ENCODE measurements at places on chromosomes 2 and 18.

GRCh38 chr2:11007331-11008264, 95.9 kb downstream of the KCNF1 start:
- no peak for DNase-seq

DNA sequence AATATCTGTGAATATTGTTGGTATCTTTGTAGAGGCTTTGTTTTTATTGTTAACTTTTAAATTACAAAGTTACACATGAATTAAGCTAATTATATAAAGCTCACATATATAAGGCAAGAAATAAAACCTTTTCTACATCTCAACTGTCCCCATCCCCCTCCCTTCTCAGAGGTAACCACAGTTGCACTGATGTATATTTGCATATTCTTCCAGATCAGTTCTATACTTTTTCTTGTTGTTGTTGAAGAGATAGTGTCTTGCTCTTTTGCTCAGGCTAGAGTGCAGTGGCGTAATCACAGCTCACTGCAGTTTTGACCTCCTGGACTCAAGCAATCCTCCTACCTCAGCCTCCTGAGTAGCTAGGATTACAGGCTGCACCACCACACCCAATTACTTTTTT, 36.0 kb upstream of the CDC42EP3 start:
- peak; percentile 15 for DNase-seq

DNA sequence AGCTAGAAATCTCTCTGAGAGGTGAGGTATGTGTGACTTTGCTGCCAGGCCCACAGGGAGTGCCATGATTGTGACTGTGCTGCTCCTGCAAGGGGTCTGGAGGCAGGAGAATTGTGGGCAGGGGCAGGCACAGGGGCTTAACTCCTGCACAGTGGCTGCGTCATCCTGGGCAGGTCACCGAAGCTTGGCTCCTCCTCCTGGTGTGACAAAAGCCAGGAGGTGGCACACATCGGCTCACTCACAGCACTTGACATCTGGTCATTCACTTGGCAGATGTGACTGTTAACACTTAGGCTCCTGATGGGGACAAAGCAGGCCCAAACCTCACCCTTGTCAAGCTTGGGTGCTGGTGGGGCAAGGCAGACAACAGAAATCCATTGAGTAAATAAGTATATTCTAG, 36.4 kb upstream of the GLI2 start:
- DNase-seq: no peak

- no peak for DNase-seq
Measured at GRCh38 chr2:113891265-113891959, 1.5 kb downstream of the ACTR3 start.

DNA sequence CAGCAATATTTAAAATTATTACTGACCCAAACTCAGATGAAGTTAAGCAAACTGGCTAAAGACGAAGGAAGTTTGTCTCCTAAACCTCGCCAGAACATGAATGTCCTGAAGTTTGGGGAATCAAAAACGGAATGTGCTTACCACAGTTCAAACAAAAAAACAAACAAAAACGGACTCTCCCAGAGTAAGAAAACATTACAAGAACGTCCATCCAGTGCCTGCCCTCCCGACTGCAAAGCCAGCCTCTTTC, 1.1 kb downstream of the KANSL1L start:
- no peak for DNase-seq

- no peak for DNase-seq
Measured at GRCh38 chr18:48417985-48418384, 8.8 kb upstream of the ZBTB7C start.

GRCh38 chr2:124193706-124194105, 168.6 kb downstream of the CNTNAP5 start:
- no peak for DNase-seq

DNA sequence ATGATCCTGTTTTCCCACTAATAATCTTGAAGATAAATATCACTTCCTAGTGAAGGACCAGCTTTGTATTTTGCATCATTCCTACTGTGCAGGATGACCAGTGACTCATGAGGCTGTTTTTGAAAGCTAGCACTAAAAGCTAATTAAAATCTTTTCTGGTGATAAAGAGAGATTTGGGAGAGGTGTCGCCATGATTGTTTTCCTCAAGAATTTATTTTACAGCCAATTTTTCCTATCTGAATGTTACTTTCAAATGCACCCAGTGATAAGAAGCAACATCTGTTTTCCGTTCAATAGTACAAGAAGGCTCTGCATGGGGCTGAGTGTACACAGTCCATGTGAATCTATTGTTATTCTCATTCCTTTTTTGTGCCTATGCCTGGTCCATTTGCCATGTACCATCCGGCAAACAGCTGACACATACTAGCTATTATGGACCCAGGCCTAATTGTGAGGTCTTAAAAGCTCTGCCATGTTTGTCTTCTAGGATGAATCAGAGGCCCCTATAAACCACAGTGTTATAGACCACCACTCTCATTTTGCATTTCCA, 28.4 kb downstream of the MEIS1 start:
- DNase-seq: no peak

- DNase-seq: peak; percentile 52
Measured at GRCh38 chr2:240232961-240233884, 92.8 kb upstream of the OTOS start.

DNA sequence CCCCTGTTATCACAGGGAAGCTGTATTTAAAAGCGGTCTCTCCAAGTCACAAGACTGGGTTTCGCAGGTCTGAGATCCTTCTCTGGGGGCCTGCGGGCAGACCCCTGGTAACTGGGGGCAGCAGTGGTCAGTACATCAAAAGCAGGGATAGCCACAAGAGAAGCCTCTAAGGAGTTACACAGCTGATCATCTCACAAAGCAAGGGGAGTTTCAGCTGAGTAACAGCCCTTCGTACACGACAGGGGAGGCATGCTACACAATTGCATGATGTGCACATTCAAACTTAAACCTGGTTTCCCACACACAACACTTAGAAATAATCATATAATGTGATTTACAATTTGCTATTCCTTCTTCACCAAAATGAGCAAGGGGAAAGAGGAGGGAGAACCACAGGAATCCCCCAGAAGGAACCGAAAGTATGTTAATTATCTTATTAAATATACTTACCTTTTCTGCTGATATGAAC, 87.5 kb downstream of the TMEM131 start:
- DNase-seq: peak; percentile 42

DNA sequence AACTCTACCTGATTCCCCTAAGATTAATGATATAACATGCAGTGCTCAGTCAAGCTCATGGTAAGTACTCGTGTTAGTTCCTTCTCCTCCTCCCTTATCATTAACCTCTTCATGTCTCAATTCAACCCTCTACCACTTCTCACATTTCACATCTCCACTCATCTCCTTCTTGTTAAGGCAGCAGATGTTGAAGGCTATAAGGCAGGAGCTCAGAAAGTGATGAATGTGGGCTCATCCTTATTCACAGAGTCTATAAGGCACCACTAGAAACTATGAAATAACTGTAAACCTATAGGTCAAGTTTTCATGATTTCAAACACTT, 56.0 kb downstream of the CLHC1 start:
- no peak for DNase-seq

GRCh38 chr2:201628545-201628944, 14.8 kb downstream of the TMEM237 start:
- no peak for DNase-seq

DNA sequence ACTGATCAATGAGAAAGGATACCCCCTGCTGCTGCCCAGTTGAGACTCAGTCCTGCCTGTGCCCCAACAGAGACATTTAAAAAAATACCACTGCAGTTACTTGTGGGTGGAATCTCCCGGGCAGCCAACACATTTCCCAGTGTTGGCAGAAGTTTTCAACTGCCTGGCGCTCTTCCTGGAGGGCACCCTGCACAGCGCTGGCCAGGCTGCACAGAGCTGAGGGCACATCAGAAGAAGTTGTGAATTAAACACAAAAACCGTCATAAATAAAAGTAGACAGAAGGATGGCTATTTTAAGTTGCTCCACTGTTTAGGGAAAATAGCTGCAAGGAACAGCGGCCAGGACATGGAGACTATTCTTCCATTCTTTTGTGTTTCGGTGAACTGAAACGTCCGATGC, 110.2 kb upstream of the THOC1 start:
- DNase-seq: no peak

- no peak for DNase-seq
Measured at GRCh38 chr2:217887841-217888701, 114.7 kb downstream of the TNS1 start.

DNA sequence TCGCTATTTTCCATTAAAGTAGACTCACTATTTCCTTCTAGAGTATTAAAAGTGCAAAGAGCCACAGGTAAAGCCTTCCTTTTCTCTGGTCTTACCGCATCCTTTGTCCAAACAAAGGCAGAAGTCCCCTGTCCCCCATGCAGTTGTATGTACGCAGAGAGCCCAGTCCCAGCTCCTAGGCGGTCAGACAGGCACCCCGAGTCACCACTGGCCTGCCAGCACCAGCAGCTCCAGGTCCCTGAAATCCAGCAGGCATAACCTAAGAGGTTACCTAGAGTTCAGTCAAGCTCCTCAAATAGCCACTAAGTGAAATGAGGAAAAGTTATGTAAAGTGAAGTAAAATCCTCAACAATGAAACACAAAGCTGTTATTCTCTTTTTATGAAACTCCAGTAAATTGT, 60.4 kb upstream of the TWIST2 start:
- no peak for DNase-seq

DNA sequence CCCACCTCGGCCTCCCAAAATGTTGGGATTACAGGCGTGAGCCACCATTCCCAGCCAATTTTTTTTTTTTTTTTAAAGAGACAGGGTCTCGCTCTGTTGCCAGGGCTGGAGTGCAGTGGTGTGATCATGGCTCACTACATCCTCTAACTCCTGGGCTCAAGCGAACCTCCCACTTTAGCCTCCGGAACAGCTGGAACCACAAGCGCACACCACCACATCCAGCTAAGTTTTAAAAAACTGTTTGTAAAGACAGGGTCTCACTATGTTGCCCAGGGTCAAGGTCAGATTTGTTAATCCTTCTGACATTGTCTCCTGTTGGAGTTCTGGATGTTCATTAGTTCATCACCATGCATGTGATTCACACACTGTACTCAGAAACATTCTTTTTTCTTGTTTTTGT, 149.9 kb downstream of the TGIF1 start:
- DNase-seq: no peak

GRCh38 chr18:80233899-80234298, 13.4 kb downstream of the PARD6G start:
- no peak for DNase-seq

GRCh38 chr2:137947728-137948336, 16.4 kb upstream of the HNMT start:
- peak; percentile 43 for DNase-seq

DNA sequence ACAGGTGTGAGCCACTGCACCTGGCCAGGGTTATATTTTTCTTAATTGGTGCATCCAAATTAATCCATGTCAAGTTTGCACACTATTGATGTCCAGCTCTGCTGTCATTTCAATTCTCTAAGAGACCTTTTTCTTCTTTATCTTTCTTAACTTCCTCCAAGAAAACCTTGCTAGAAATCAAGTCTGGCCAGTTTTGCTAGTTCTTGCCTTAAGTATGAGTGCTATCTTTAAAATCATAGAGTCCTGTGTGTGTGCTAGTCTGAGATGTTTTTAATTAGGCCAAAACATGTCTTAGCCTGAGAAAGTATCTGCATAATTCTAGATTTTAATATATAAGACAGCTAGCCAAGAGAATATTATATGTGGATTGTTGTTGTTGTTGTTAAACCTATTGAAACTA, 56.2 kb upstream of the SLC39A10 start:
- no peak for DNase-seq

DNA sequence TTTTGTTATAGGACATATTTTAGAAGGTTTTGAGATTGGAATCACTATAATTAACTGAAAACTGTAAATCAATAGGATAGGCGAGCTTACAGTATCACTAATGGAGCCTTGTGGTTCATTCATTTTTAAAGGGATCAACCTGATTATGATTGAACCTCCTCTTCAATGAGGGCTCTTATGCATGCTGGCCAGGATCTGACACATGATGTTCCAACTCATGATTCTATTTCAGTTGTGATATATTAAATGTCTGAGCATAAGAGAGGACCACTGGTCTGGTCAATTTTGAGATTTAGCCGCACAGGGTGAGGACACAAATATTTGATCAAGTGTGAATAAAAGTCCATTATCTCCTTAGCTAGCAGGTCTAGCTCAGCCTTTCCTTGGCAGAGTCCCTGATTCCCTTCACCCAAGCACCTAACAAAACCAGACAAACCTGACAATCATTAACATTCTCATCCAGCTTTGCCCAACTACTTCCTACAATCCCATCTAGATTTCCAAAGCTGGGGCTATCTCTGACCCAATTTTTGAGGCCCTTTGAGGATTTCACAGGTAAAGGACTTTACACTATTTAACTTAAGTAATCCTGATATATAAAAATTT, 6.9 kb upstream of the MAP4K4 start:
- no peak for DNase-seq

GRCh38 chr18:59385191-59385590, 26.1 kb upstream of the LMAN1 start:
- DNase-seq: no peak

DNA sequence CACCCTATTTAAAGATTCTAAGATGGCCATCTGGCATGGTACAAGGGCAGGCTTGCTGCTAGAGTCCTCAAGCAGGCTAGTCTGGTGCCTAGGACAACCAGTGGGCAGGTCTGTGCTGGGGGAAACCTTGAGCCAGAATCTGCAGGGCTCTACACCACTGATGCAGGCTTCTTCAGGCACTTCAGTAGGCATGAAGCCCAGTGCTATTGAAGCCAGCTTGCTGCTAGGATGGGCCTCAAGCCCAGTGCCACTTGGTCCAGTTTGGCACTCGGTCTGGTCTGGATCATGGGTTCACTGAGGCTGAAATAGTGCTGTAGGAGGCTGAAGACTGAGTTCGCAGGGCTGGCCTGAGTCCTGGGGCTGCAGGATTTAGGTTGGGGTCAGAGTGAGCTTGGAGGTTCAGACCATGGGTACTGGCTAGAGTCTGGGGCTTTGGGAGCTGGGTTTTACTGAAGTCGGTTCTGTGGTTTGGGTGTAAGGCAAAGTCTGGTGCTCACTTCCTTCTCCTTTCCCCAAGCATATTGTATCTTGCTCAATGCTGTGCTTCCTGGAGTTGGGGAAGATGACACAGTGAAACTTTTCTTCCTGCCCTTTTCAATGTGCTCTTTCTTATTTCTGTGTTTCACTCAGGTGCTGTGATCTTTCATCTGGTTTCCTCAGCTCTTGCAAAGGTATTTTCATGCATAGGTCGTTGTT, 41.2 kb downstream of the SP100 start:
- DNase-seq: peak; percentile 60

DNA sequence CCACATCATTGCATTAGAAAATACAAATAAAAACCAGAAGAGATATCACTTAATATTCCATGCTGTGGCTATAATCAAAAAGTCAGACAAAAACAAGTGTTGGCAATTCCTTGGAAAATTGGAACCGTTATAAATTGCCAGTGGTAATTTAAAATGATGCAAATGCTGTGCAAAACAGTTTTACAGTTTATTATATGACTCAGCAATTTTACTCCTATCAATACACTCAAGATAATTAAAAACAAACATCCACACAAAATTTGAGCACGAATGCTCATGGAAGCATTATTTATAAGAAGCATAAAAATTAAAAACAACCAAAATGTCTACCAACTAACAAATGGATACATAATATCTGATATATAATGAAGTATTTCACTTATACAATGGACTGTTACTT, 728.8 kb downstream of the CBLN2 start:
- DNase-seq: no peak

- DNase-seq: no peak
Measured at GRCh38 chr2:205892251-205892655, 193.7 kb downstream of the INO80D start.
